Lower lobe of right lung (tissue), 2 donors: ENCODE measurements at places on chromosomes 1 and 21. TPM values are rescaled to one million over a fixed set of nuclear protein-coding genes. Genes with fewer than 3 reads are reported as not detected.

S1PR1 gene
- 107 TPM for total RNA-seq

DNA sequence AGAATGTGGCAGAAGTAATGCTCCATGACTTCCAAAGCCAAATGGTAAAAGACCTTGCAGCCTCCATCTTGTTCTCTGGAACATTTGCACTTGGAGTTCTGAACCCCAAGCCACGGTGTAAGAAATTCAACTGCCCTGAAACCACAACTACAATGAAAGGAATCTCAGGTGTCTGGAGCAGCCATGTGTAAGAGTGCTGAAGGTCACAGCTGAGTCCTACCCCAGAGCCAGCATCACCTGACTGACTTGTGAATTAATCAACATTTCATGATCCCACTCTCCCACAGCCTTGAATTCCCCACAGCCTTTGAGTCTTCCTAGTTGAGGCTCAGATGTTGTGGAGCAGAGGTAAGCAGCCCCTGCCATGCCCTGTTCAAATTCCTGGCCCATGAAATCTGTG, 192.8 kb upstream of the CAMK1G start:
- H3K27ac ChIP-seq = no peak overlapping the region
- H3K4me1 ChIP-seq = no peaks in the 10 kb centered on the region
- no peak overlapping the region for H3K4me3 ChIP-seq
- H3K27me3 ChIP-seq = peaks cover 5% of the 10 kb centered on the region
- no peaks in the 10 kb centered on the region for H3K36me3 ChIP-seq
- no peak for DNase-seq

MIXL1 gene
- 0.38 TPM for total RNA-seq

KRTAP15-1 gene
- not detected for total RNA-seq
